Esophagus squamous epithelium (tissue), 5 donors: ENCODE measurements at places on chromosomes 2 and 18.

DNA sequence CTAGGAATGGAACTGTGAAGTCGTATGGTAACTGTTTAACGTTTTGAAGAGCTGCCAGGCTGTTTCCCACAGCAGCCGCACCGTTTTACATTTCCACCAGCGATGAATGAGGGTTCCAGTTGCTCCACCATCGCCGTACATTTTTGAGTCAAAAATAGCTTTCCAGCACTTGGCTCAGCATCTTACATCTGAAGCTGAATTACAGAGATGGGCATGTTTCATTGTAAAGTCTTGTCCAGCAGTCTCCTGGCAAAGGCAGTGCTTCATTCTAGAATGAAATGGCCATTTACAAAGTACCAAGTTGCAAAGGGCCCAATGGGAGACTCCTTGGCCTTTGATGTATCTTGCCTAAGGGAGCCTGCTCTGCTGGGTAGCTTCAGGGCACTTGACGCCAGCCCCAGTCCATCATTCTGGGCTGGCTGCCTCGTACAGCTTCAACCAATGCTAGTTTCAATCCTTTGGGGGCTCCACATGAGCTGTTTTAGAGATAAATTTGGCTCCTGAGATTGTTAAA is 45.1 kb downstream of the ATIC start:
- DNase-seq, result no peak

GRCh38 chr2:147806846-147807245 is 38.0 kb upstream of the ACVR2A start:
- no peak for DNase-seq

DNA sequence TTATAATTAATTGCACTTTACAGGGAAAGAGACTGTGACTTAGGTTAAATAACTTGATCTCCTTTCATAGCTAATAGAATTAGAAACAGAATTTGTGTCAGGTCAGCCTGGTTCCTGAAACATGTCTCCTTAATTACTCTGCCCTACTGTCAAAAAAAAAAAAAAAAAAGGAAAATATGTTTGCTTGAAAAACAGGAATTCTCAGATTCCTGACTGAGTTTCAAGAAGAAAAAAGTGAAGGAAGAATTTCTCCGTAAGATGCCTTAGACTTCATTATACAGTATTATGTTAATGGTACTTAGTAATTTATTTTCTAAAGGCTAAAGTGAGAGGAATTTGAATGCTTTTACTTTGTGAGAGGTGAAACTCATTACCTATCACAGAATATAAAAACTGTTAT is 118.4 kb upstream of the REG3G start:
- no peak for DNase-seq

DNA sequence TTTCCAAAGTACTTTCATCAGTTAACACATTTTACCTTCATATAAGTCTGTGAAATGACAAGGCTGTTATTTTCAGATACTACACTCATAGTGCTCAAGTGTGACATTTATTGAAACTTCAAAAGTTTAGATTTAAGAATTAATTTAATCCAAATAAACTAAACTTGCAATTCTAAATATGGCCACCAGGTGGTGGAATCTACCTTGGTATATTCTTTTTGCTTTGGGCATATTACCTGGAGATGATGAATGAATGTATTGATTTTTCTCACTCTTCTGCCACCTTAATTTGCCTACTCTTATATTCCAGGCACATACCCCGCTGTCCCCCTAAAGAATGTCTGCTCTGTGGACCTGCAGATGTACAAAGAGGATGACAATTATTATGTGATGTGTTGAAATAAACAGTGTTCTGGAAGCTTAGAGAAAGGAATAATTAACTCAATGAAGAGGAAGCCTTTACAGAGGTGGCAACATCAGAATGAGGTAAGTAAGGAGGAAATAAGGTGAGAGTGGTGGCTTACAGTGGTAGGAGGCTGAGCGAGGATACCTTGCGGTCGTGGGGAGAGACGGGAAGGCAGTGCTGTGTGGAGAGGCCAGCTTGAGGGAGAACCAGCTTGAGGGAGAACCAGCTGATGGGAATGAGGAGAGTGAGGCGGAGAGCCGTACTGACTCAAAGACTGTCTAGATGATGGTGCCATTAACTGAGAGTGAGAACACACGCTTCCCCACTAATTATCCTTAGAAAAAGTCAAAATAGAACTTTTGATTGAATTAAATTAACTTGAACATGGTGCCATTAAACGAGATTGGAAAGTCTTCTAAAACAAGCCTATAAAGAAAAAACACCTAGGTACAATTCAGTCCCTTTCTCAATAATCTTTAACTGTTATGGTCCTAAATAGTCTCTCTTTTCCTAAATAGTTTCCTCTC is 179.5 kb downstream of the CELF4 start:
- DNase-seq, result no peak

DNA sequence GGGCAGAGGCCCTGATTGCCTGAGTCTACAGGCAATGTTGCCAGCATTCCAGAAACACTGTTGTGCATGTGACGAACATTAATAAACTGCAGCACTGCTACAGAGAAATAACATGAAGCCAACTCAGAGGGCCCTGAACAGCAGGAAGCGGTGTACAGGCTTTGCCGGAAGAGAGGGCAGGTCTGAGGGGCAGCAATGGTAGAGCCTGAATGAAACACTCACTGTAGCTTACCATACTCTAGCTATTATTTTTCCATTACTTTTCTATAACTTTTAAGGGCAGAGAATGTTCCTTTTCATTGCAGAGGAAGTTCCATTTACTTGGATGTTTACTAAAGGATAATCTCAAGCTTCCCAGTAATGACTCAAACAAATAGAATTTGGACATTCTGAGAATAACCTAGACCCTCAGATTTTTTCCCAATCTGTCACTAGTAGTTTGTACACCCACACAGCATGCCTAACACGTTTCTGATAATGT is 150.4 kb downstream of the MTX2 start:
- no peak for DNase-seq

- DNase-seq, result no peak
Measured at GRCh38 chr2:39266139-39266805, 22.5 kb upstream of the CDKL4 start.

- no peak for DNase-seq
Measured at GRCh38 chr2:173419506-173419905, 64.8 kb downstream of the CDCA7 start.

GRCh38 chr18:80169607-80170006 is 60.5 kb downstream of the ADNP2 start:
- DNase-seq, result no peak

DNA sequence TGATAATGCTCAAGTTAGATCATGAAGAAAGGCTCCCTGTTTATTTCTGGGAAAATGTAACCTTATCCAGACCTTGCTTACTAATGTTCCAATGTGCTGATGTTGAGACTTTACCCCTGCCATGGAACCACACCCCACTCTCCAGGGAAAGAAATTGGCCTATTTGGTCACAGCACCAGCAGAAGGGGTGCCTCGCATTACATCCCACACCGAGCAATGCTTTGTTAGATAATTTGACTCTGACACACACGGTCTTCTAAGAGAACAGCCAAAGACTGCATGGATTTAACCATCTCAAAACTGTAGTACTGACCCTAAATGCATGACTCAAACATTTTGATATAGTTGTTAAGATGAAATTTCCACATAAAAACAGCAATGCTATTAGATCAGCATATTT is 152.1 kb upstream of the CCDC150 start:
- no peak for DNase-seq

DNA sequence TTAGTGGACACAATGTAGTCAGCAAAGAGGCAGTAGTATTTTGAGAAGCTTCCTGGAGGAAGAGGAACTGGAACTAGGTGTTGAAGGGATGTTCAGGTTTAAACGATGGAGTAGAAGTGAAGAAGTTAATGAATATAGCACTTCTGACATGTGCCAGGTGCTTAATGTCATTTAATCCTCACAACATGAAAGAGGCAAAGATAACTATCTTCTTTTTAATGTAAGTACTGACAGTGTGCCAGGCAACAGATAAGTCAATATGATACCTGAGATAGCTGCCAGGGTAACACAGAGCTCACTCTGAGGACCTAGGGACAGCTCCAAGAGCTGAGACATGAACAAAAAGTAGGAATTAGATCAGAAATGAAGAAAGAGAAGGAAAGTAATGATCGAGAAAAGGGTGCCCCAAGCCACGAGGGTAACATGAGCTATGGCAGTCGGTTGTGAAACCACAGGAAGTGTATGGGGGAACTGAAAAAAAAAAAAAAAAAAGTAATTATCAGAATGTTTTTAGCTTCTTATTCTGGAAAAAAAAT is 140.7 kb downstream of the RNF144A start:
- no peak for DNase-seq

GRCh38 chr2:107006836-107007235 is 120.9 kb upstream of the ST6GAL2 start:
- DNase-seq, result no peak

DNA sequence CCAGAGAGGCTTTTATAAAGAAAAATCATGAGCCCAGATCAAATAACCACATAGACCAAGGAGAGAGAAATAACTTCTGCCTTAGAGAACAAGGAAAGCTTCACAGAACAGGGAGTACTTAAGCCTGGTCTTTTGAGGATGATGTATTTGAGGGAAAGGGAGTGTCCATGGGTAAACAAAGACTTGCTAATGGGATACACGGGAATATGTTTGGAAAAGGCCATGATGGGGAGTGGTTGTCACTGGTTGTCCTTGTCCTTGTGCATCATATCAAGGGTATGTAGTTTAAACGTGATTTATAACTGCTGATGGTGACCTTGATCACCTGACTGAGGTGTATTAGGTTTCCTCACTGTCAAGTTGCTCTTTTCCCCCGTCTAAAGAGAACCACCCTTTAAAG is 169.9 kb downstream of the FAM210A start:
- no peak for DNase-seq

- DNase-seq, result no peak
Measured at GRCh38 chr2:79355569-79355968, 157.3 kb upstream of the CTNNA2 start.

DNA sequence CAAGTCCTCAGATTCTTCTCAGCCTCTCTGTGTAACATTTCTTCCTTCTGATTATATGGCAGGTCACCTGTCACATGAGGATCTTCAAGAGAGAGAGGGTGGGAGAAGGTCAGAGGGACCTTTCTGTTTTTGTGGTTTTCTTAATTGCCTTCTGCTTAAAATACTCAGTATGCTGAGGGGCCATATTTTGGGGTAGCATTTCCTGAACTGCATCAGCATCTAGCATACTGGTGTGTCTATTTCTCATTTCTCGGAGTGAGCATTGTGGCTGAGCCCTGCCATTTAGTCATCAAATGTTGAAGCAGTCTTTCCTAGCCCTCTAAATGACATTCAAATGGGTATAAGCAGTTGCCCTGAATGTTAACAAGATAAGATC is 162.7 kb downstream of the MYO3B start:
- no peak for DNase-seq

GRCh38 chr2:10546975-10547391 is 98.9 kb upstream of the ODC1 start:
- DNase-seq, result no peak

- no peak for DNase-seq
Measured at GRCh38 chr18:41875094-41875780, 79.8 kb upstream of the PIK3C3 start.

DNA sequence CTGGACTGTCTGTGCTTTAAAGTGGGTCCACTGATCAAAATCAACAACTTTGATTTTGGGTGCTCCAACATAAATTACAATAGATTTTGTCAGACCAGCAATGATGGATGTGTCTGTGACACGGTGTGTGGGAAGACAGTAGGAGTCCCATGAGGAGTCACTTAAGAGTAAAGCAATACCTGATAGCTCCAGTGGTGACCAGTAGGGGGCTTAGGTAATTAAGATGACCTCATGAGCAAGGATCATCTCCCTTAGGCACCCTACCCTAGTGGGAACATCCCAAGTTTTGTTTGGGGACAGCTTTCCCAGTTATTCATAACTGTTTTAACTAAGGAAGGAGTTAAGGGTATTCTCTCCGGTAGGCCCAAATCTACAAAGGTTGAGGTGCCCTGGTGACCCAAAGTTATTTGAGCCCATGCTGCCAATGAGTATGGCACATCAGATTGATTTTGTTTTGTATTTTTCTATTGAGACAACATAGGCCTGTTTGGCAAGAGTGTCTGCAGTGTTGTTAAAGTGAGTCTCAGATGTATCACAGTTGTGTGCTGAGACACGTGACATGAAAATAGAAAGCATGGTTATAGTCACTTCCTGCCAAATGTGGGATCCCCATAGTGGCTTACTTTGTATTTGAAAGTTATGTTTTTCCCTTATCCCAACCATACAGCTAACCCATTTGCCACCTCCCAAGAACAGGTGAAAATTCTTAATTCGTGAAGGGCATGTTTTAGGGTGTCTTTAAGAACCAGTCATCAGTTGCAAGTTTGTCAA is 1337.6 kb upstream of the SLC39A10 start:
- DNase-seq, result no peak

DNA sequence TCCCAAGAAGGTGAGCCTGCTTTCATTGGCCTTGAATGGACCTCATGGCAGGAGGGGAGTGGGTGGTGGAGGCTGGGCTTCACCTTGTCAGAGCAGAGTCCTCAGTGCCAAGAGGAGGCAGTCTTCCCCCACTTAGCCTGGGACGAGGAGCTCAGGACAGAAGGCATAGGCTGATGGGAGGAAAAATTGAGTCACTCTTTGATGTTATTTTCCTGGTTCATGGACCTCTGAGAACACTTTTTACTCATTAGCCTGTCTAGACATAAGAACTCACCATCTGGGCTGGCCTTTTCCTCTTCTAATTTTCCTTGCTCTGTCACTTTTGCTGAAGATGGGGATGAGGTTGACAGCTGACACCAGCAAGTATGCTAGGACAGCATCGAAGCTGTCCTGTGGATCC is 225.7 kb upstream of the TNP1 start:
- no peak for DNase-seq

DNA sequence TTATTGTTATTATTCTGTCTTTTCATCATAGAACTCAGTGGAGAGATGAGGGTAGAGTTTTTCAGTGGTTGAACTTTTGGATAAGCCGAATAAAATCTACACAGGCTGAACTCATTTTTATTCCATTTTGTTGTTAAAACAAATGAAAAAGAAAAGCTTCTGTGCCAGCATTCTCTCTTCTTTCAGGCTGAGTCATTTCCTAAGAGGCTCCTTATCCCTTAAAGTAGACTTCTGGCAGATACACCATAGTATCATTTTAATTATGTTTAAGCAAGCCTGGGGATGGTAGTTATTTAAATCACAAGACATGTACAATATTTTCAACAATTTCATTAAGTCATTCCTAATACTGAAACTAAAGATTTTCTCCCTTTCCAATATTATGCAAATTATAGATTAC is 1364.0 kb upstream of the NRXN1 start:
- DNase-seq, result no peak
